ENCODE measurements at places on chromosomes 3 and 15.

- no peak for DNase-seq
Measured at GRCh38 chr3:17322106-17322793, 420.2 kb downstream of the TBC1D5 start.

DNA sequence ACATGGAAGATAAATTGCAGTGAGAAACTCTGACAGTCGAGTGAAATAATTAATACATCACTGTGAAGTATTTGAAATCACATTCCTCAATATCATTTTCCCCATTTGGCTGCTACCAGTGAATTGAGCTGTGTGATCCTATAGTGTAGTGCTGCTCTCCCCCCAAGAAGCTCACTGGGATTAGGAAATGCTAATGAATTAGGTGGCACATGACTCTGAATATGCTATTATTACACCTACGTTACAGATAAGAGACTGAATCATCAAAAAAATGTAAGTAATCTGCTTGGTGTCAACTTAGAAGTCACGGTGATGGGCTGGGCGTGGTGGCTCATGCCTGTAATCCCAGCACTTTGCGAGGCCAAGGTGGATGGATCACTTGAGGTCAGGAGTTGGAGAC lies 34.7 kb upstream of the SYNM start:
- no peak for DNase-seq

GRCh38 chr3:194087280-194087679 lies 48.7 kb upstream of the HES1 start:
- DNase-seq, result no peak

DNA sequence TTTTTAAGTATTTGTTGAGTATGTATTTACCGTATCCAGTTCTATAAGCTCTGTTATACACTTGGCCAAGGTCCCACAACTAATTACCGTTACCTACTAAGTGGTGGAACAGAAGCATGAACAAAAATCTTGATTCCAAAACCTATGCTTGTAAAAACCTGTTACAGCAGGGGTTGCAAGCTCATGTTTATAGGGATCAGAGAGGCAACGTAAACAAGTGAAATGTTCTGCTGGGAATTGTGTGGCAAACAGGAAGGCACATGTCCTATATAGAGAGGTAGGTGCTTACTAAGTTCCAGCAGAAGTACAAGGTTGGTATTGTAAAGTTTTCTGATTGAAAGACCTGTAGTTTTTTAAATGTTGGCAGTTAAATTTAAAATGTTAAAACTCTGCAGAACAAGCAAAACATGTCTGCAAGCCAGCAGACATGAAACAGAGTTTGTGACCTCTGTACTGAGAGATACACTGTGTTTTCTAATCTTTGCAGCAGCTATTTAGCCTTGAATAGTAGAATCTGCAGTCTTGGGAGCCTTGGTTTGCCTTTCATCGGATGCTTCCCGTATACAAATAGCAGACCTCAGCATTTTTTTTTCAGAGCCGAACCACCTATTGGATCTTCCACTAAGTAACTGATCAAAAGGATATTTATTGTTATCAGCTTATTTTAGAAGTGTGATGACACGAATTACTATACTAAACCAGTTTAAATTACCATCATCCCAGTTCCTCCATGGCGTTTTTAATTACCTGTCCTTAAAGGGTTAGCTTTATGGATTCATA lies 11.4 kb downstream of the IREB2 start:
- DNase-seq, result no peak

DNA sequence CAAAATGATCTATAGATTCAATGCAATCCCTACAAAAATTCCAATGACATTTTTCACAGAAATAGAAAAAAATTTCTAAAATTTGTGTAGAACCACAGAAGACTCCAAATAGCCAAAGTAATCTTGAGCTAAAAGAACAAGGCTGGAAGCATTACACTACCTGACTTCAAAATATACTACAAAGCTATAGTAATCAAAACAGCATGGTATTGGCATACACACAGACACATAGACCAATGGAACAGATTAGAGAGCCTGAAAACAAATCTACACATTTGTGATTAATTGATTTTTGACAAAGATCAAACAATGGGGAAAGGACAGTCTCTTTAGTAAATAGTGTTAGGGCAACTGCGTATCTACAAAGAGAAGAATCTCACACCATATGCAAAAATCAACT lies 45.3 kb upstream of the RYK start:
- no peak for DNase-seq

GRCh38 chr3:42712344-42712648 lies 9.7 kb upstream of the HHATL start:
- DNase-seq, result no peak

GRCh38 chr3:129657261-129658046 lies 51.0 kb upstream of the PLXND1 start:
- no peak for DNase-seq

GRCh38 chr3:33424606-33425452 lies 15.4 kb downstream of the UBP1 start:
- DNase-seq, result no peak

GRCh38 chr3:179021119-179021903 lies 50.3 kb downstream of the ZMAT3 start:
- DNase-seq, result no peak
